ENCODE measurements at places on chromosomes 7 and 10.

DNA sequence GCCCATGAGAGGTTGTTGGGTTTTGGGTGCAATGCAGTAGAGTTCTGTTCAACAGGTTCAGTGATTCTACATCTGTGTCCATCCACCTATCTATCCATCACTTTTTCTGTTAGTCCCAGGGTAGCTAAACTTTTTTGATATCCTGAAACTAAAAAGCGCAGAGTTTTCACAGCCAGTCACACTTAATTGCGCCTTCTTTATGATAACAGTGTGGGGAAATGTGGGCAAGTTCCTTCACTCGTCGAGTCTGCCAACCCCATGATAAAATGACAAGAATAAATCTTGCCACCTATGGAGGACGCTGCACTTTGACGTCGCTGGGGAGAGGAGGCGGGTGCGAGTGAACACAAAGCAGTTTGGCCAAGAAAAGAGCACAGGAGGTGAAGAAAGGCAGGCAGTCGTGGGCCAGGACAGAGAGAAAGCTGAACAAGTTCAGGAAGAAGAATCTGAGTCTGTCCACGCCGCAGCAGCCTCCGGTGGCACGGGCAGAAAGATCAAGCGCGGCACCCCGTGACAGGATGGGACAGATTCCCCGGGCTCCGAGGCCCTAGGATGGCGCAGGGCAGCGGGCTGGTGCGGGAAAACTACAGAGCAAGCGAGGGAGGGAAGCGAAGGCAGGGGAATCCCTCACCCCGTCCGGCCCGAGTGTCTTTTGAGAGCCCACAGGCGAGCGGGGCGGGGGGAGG lies 9.2 kb downstream of the SP8 start:
- no peak for DNase-seq

DNA sequence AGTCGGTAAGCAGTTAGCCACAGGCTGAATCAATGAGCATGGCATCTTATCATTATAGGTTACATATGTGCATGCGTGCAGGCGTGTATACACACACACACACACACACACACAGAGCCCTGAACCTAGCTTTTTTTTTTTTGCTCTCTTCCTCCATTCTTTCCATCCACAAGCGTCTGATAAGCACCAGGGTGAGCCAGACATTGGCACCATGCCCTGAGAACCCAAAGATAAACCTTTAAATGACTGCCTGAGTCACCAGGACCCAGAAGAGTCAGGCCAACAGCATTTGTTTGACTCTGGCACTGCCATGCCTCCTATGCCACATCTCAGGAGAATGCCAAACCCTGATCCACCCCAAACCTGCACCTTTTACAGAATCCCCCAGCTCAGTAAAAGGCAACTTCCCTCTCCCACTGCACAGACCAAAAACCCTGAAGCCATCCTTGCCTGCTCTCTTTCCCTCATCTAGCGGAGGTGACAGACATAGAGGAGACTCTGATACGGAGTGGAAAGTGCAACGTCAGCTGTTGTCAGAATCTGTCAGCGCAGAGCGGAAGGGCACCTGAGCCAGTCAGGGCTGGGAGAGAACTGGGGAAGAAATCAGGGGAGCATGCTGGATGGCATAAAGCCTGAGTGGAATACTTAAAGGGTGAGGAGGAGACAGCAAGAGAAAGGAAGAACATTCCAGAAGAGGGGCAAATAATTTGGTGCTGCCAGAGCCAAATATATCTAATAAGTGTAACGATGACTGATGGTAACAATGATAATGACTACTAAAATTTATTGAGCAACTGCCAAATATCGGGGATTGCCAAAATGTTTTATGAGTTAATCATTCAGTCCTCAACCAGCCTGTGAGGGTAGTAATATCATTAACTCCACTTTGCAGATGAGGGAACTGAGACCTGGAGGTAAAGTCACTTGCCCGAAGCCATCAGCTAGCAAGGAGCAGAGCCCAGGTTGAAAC lies 3.2 kb downstream of the PARP12 start:
- DNase-seq: no peak

GRCh38 chr7:42617806-42618457 lies 293.9 kb downstream of the C7orf25 start:
- DNase-seq: peak; percentile 53

DNA sequence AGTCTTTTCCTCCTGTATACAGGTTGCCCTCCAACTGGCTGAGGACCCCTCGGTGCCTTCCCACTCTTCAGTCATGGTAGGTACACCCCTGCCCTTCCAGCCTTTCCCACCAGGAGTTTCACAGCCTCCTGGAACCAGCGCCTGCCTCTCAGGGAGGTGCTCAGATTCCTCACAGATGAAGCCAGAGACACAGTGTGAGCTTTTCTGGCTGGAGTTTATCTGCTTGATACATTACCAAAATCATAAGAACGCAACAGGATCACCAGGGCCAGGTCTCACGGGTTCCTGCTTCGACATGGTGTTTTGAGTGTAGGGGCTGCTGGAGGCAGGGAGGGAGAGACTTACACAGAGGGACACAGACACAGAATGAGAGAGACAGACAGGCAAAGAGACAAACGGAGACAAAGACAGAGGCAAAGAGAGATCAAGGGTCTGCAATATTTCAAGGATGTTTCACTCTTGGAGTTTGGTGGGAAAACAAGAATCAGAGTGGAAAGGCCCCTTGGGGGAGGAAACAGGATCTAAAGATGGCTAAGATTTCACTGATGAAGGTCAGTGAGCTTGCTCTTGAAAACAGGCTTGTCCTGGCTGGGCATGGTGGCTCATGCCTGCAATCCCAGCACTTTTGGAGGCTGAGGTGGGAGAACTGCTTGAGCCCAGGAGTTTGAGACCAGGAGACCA lies 6.5 kb upstream of the INMT start:
- DNase-seq: no peak
